ENCODE measurements at places on chromosomes 2 and 18. TPM values are rescaled to one million over a fixed set of nuclear protein-coding genes. Genes with fewer than 3 reads are reported as not detected.

DNA sequence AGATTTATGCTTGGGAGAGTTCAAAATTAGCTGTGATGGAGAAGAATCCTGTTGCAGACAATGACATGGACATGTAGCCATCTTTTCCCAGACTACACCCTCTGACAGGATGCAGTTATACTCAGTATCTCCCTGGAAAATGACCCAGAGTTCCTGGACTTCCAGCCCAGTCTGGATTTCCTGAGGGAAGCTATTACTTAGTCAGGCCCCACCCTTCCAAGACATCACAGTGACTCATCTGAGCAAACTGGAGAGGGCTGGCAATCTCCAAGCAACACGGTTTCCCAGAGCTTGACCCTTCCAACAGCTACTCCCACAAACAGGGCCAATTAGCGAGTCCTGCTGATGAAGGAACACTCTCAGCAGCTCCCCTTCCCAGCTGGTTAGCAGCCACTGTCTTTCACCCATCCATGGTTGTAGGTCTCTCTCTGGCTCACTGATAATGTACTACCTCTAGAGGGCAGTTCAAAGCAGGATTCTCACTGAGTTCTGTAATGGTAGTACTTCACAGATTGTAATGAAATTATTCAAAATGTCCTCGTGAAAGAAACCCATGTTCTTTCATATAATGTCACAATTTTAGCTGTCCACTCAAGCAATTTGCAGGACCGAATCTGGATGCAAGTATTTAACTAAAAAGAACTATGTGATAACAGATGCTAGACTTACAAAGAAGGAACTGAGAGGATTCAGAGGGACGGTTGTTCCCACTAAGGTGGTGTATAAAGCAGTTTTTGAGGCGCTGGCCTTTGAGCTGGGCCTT lies 110.2 kb downstream of the MDH1 start:
- no peak overlapping the region for H3K4me3 ChIP-seq
- H3K36me3 ChIP-seq, result no peaks in the 10 kb centered on the region
- H3K27me3 ChIP-seq, result no peaks in the 10 kb centered on the region
- peaks cover 25% of the 10 kb centered on the region for H3K4me1 ChIP-seq
- DNase-seq, result peak; percentile 75

DNA sequence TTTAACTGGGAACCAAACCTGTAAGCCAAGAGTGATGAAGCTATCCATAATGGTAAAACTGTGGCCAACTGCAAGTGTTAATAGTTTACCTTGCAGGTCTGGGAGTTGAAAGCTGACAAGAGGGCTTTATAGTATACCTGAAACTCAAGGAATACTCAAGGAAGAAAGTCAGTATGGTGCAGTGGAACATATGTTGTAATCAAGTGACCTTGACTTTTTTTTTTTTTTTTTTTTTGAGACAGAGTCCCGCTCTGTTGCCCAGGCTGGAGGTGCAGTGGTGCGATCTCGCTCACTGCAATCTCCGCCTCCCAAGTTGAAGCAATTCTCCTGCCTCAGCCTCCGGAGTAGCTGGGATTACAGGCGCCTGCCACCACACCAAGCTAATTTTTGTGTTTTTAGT lies 27.6 kb downstream of the VIL1 start:
- no peak overlapping the region for H3K4me3 ChIP-seq
- H3K4me1 ChIP-seq, result peaks cover 55% of the 10 kb centered on the region
- no peak for DNase-seq
- no peaks in the 10 kb centered on the region for H3K27me3 ChIP-seq
- H3K36me3 ChIP-seq, result no peaks in the 10 kb centered on the region

Gene ERMN
- total RNA-seq, result not detected

DNA sequence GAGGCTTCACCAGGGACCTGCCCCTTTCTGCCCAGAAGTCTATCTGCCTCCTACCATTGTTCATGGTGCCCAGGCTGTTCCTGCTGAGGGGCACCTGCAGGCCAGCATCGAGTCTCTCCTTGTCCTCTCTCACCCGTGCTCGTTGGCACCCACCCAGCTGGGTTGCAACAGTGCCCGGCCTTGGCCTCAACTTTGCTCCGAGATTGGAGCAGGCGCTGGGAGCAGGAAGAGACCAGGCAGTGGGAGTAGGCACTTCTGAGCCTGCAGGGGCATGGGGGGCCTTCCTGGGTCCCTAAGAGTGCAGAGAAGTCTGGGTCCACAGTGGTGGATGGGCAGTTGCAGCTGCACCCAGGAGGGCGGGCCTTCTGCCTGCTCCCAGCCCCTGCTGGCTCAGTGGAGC lies 75.6 kb downstream of the NCOA1 start:
- no peak for DNase-seq
- no peaks in the 10 kb centered on the region for H3K4me1 ChIP-seq
- no peaks in the 10 kb centered on the region for H3K36me3 ChIP-seq
- no peak overlapping the region for H3K4me3 ChIP-seq

GRCh38 chr18:9578306-9578705 lies 36.1 kb downstream of the PPP4R1 start:
- H3K36me3 ChIP-seq, result peaks cover 58% of the 10 kb centered on the region
- no peak for DNase-seq
- peaks cover 6% of the 10 kb centered on the region for H3K4me1 ChIP-seq
- no peak overlapping the region for H3K4me3 ChIP-seq
- no peaks in the 10 kb centered on the region for H3K27me3 ChIP-seq

Gene SPC25
- 20.7 TPM for total RNA-seq

DNA sequence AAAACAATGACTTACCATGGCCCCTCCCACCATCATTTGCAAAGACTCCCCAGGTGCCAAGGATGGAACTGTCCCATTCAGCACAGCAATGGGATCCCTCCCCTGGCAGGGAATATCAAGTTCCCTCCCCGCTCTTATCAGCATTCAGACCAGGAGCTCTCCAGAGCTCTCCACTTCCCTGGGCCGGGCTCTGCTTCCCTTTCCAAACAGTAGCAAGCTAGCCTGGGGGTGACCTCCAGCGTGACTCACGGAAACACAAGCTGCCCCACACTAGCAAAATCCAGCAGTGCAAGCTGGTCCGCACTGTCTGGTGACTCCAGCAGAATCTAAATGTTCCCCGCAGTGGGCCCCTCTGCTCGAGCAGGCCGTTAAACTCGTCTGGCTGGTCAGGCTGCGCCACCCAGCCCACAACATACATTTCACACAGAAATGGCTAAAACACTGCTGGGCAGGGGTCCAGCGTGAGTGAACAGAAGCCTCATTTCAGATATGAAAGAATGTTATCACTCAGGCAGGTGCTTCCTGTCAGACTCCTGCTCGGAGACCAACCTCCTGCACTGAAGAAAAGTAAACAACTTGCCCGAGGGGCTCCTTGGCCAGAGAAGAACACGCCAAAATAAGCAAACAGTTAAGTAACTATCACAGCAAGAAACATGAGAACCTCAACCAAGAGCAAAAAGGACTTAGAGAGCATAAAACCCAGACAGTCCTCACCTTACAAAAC lies 33.9 kb downstream of the STAT1 start:
- H3K36me3 ChIP-seq, result peaks cover 25% of the 10 kb centered on the region
- peak; percentile 90 for DNase-seq
- H3K4me1 ChIP-seq, result peaks cover 40% of the 10 kb centered on the region
- H3K27me3 ChIP-seq, result no peaks in the 10 kb centered on the region

DNA sequence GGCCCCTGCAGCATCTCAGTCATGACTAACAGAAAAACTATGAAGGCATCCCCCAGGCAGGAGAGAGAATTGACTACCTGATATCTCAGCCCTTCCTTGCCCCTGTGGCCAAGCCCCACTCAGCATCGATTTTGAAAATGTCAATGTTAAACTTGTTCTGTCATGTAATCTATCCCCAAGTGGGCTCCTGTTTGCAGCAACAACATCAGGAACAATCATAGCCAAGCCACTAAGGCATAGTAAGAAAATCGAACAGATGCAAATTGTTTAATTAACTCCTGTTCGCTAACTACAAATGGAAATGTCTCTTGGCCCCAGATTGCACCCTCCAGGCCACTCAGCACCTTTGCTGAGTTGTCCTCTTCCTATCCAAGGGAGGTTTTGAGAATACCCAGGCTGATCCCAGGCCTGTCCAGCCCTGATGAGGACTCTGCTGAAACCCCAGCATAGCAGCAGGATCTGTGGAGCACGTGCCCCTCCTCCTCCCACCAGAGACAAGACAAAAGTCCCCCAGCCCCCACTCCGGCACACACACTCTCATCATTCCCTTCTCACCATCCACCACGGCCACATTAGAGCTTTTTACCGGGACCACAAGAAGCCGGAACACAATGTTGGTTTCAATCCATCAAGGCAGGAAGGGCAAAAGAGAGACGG lies 150.1 kb downstream of the TNS1 start:
- H3K27me3 ChIP-seq, result no peaks in the 10 kb centered on the region
- no peaks in the 10 kb centered on the region for H3K36me3 ChIP-seq
- no peak overlapping the region for H3K27ac ChIP-seq
- H3K4me3 ChIP-seq, result no peak overlapping the region
- DNase-seq, result no peak
- H3K4me1 ChIP-seq, result 0 out of 2 replicates have a peak, but pooled peaks cover 13% of the 10 kb centered on the region

Gene FEV
- not detected for total RNA-seq

Gene EVA1A
- 10.8 TPM for total RNA-seq

DNA sequence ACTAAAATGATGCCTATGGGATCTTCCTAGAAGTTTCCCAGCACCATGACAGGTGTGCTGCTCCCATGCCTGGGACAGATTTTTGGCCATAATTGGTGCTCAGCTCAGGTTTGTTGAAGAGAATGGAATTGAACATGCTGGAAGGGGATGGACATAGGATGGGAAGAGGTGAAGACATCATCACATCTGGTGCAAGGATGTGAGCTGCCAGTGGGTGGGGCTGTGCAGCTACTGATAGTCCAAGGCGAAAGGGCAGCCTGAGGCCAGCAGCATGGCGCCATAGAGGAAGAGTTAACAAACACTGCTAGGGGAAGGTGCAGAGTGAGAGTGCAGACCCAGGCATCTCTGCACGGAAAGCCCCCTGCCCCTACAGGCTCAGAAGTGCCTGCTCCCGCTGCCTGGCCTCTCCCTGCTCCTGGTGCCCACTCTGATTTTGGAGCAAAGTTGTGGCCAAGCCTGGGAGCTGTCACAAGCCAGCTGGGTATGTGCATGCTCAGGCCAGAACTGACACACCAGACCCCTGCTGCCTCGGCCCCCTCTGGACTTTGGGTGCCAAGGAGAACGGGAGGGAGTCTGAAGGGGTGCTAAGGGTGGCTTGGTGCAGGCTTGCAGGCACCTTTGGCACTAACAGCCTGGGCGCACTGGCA lies 178.6 kb downstream of the ZBTB7C start:
- no peaks in the 10 kb centered on the region for H3K27me3 ChIP-seq
- no peaks in the 10 kb centered on the region for H3K36me3 ChIP-seq

DNA sequence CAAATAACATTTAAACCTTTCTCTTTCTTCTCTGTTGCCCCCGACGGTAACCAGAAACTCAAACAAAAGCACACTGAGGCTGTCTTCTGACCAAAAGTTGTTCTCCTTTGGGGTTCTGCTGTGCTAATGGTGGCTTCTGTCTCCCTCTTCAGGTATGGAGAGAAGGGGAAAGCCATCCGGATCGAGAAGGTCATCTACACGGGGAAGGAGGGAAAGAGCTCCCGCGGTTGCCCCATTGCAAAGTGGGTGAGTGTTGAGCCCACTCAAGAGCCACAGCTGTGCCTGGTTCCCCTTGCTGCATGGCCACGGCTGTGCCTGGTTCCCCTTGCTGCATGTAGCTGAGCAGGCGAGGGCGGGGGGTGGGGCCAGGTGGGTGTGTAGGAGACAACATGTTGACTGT lies 67.4 kb downstream of the BOLA3 start:
- H3K27ac ChIP-seq, result no peak overlapping the region
- peaks cover 3% of the 10 kb centered on the region for H3K36me3 ChIP-seq
- no peaks in the 10 kb centered on the region for H3K4me1 ChIP-seq
- no peaks in the 10 kb centered on the region for H3K27me3 ChIP-seq
- DNase-seq, result no peak
- no peak overlapping the region for H3K4me3 ChIP-seq

- no peaks in the 10 kb centered on the region for H3K27me3 ChIP-seq
- no peak for DNase-seq
- H3K4me1 ChIP-seq, result peaks cover 10% of the 10 kb centered on the region
- H3K27ac ChIP-seq, result no peak overlapping the region
- H3K4me3 ChIP-seq, result no peak overlapping the region
These were observed 14.5 kb downstream of the CYP26B1 start for GRCh38 chr2:72132981-72133720.

- no peaks in the 10 kb centered on the region for H3K27me3 ChIP-seq
- H3K36me3 ChIP-seq, result no peaks in the 10 kb centered on the region
- peaks cover 16% of the 10 kb centered on the region for H3K4me1 ChIP-seq
- H3K4me3 ChIP-seq, result no peak overlapping the region
These were observed 63.6 kb upstream of the FZD5 start for GRCh38 chr2:207833251-207833751.

- DNase-seq, result no peak
- H3K4me3 ChIP-seq, result no peak overlapping the region
- peaks cover 75% of the 10 kb centered on the region for H3K27me3 ChIP-seq
- no peaks in the 10 kb centered on the region for H3K4me1 ChIP-seq
- no peaks in the 10 kb centered on the region for H3K36me3 ChIP-seq
- H3K27ac ChIP-seq, result no peak overlapping the region
These were observed 32.6 kb upstream of the LRRC30 start for GRCh38 chr18:7198326-7198725.

DNA sequence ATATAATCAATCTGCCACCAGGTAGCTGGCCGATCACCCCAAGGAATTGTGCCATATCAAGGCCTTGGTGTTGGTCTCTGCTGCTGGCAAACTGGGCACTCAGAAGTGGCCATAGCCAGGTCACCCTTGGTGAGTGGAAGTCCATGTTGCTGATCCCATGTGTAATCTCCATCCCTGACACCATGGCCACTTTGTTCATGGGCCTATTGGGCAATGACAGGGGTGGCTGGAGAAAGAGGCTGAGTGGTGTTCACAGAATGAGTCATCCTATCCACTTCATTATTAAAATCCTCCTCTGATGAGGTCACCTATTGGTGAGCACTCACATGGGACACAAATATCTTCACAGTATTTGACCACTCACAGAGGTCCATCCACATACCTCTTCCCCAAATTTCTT lies 26.7 kb upstream of the CD226 start:
- no peak for DNase-seq
- no peaks in the 10 kb centered on the region for H3K4me1 ChIP-seq
- H3K4me3 ChIP-seq, result no peak overlapping the region
- H3K27ac ChIP-seq, result no peak overlapping the region

Gene LCT
- total RNA-seq, result not detected

GRCh38 chr2:118675531-118675930 lies 171.9 kb downstream of the EN1 start:
- peaks cover 33% of the 10 kb centered on the region for H3K4me1 ChIP-seq
- H3K27ac ChIP-seq, result no peak overlapping the region
- H3K36me3 ChIP-seq, result no peaks in the 10 kb centered on the region

DNA sequence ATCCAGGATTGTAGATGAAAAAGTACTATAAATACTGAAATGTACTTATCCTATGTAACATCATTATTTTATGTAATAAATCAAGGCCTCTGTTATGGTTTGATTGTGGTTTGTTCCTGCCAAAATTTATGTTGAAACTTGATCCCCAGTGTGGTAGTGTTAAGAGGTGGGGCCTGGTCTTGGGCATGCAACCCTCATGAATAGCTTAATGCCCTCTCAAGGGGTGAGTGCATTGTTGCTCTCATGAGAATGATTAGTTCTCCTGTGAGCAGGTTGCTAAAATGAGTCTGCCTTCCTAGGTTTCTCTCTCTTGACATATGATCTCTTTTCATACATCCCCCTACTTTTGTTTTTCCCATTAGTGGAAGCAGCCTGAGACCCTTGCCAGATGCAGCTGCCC lies 915.4 kb downstream of the TSN start:
- H3K27me3 ChIP-seq, result no peaks in the 10 kb centered on the region
- no peak for DNase-seq
- no peaks in the 10 kb centered on the region for H3K36me3 ChIP-seq

Data from PC-9 (cell line).